ENCODE measurements at places on chromosomes 7 and 10.
A peak's percentile ranks its signal among the peaks of the same experiment; 100 is the strongest.

DNA sequence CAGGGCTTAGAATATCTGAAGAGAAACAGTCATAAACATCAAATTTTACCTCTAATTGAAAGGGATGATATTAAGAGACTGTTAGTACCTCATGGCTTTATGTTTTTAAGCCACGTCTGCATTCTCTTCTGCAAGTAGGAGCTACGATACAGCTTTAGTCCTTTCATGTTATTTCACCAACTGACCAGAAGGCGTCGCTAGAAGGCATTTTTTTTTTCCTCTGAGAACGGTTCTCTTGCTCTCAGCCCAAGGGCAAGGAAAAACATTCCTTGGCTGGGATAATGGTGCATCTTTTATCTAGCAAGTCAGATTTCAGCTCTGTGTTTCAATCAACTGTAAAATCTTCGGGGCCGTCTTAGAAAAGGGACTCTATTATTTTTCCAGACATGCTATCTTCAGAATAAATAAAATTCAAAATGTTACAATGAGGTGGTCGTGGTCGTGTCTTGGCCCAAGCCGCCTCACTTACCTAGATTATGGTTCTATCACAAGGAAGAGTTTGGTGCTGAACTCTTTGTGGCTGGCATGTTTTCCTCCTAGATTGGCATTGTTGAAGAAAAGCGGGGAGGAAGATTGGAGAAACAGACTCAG, 41.6 kb upstream of the LYZL2 start:
- peak; percentile 3 for DNase-seq

DNA sequence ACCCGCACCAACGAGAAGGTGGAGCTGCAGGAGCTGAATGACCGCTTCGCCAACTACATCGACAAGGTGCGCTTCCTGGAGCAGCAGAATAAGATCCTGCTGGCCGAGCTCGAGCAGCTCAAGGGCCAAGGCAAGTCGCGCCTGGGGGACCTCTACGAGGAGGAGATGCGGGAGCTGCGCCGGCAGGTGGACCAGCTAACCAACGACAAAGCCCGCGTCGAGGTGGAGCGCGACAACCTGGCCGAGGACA, 1.6 kb downstream of the VIM start:
- DNase-seq: no peak

- peak; percentile 10 for DNase-seq
Measured at GRCh38 chr10:103554488-103555324, 61.2 kb downstream of the NEURL1 start.

DNA sequence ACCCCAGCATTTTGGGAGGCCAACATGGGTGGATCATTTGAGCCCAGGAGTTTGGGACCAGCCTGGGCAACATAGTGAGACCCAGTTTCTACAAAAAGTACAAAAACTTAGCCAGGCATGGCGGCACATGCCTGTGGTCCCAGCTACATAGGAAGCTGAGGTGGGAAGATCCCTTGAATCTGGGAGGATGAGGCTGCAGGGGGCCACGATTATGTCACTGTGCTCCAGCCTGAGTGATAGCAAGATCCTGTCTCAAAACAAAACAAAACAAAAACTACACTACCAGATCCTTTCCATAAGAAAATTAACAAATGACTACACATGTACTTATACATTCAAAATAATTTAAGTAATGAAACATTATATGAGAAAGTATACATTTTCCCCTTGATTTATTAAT, 116.4 kb upstream of the KLF6 start:
- no peak for DNase-seq

- no peak for DNase-seq
Measured at GRCh38 chr7:135920478-135920877, 56.7 kb downstream of the MTPN start.

- DNase-seq: no peak
Measured at GRCh38 chr7:44313016-44313415, 12.4 kb downstream of the CAMK2B start.
